ENCODE measurements at places on chromosomes 2 and 18.

GRCh38 chr18:70822117-70822516 is 533.3 kb downstream of the SOCS6 start:
- no peak for DNase-seq

DNA sequence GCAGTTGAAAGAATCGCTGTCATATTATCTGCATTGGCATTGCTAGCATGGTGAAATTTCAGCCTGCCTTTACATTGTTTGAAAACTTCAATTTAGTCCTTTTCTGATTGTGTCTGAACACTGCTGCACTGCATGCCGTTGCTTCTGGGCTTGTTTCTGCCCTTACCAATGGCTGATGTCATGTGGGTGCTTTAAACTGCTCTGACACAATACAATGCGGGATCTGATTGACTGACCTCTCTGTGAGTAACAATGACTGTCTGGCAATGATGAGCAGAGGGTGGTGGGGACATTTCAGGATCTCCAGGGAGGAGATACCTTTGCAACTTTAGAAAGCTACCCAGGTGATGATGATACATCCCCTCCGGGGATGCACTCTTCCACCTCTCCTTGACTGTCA is 119.5 kb upstream of the ZBTB14 start:
- no peak for DNase-seq

GRCh38 chr2:219537657-219538488 is 5.7 kb downstream of the CHPF start:
- no peak for DNase-seq

GRCh38 chr18:58345875-58346274 is 283.0 kb downstream of the ALPK2 start:
- no peak for DNase-seq

DNA sequence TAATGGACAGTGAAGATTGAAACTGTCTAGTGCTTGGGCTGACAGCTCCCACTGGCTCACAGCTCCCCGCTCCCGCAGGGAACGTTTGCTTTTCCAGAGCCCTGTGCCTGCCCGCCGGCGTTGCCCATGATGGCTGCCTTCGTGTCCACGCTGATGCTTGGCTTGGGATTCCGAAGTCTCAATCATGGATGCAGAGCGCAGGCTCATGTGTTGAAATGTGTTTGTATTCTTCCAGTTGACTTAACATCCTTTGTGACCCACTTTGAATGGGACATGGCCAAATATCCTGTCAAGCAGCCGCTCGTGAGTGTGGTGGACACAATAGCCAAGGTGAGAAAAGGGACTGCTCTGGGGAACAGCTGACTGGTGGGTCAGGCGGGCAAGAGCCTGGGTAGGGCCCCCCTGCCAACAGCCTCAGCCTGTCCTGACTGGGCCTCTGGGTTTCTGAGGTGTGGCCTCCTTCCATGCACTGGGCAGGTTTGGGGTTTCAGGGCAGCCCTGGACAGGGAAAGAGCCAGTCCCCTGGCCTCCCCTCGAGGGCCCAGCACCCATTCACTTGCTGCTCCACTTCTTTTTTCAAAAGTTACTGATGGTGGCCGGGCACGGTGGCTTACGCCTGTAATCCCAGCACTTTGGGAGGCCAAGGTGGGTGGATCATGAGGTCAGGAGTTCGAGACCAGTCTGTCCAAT is 42.8 kb downstream of the ATP6V1C2 start:
- no peak for DNase-seq
